ENCODE measurements at places on chromosomes 6 and 20.

DNA sequence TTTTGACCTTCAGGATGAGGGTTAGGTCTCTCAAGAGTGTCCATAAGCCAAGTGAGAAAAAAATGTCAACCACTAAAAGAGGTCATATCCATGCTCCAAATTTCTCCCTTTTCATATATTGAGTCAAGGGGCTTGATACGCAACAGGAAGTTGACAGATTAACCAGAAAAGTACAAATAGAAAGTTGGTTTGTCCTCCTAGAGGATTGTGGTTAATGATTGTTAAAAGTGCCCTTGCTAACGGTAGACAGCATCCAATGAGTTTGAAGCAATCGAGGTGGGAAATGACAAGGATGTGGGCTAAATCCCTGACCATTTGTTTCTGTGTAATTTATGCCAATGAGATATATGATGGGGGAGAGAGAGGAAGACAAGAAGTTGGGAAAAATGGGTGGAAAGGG lies 18.1 kb upstream of the HBS1L start:
- DNase-seq, result no peak

- no peak for DNase-seq
Measured at GRCh38 chr20:34475979-34476736, 40.1 kb upstream of the DYNLRB1 start.

DNA sequence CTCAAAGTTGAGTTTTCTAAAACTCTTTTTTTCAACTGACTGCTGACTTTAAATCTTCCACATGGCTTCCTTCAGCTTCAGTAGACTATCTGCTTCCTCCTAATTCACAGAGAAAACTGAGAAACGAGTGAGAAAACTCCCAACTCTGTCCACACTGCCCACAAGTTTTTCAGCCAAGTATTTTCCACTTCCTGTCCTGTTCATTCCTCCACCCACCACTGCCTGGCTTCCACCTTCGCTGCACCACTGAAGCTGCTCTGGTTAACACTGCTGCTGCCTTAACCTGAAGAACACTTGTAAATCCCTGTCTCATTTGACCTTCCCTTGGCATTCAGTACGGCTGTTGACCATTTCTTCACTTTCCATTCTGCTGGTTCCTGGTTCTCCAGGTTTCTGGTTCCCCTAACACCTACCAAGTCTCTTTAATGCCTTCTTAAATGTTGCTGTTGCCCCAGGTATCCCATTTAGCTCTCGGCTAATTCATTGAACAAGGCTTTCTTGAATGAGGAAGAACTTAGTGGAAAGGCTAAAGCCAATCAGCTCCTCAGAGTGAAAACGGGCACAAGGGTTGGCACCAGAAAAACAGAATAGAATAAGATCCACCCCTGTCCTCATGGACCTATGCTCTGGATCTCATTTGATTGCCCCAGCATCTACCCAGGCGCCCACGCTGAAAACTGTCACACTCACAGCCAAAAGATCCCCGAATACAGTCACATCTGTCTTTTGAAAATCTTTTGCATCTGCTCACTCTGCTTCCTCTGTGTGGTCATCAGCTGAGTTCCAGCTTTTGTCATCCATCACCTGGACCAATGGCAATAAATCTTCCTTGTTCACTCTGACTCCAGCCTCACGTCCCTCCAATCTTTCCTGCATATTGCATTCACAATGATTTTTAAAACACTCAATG lies 104.4 kb upstream of the TAB2 start:
- DNase-seq, result no peak

GRCh38 chr6:30258204-30258603 lies 45.0 kb upstream of the TRIM26 start:
- DNase-seq, result no peak

GRCh38 chr20:50094522-50094921 lies 18.4 kb downstream of the UBE2V1 start:
- no peak for DNase-seq

DNA sequence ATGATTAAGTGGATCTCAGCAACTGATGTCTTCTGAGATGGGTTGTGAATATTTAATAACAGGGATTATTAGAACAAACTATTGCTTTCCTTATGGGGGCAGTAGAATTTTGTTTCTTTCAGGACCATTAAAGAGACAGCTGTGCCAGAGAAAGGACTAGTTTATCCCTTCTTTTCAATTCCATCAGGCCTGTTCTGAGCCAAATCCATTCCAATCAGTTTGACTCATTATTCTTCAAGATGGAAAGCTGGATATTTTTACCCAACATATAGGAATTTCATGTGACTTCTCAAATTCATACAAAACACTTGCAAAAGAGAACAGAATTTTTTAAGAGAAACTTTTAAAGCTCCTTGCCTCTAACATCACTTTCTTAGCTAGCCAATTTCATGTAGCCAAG lies 722.0 kb upstream of the FLRT3 start:
- no peak for DNase-seq

GRCh38 chr6:40336940-40337760 lies 250.0 kb downstream of the LRFN2 start:
- DNase-seq, result no peak

- no peak for DNase-seq
Measured at GRCh38 chr6:15504581-15505350, 158.1 kb downstream of the DTNBP1 start.

- no peak for DNase-seq
Measured at GRCh38 chr6:15974817-15975216, 154.1 kb upstream of the MYLIP start.

- DNase-seq, result peak; percentile 49
Measured at GRCh38 chr6:139373154-139373927, 1.1 kb downstream of the CITED2 start.

DNA sequence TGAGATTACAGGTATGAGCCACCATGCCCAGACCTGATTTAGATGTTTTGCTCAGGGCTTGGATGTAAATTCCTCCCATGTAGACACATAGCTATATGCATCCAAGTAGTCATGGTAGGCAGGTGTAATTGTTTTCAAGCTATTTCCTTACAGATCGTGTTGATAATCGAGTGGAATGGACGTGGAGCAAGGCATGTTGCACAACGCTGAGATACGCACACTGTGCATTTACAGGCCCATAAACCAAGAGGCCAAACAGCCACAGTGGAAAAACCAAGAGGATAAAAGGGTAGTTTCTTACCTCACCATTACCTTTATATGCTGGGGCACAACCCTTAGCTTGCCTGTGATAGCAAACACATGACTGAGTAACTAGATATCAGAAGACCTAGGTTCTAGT lies 51.0 kb upstream of the ADGRF1 start:
- no peak for DNase-seq

GRCh38 chr6:1409774-1410465 lies 20.5 kb downstream of the FOXF2 start:
- no peak for DNase-seq

- DNase-seq, result no peak
Measured at GRCh38 chr6:131949620-131949908, 1.6 kb downstream of the CCN2 start.

- DNase-seq, result no peak
Measured at GRCh38 chr6:15608396-15608795, 54.4 kb downstream of the DTNBP1 start.

DNA sequence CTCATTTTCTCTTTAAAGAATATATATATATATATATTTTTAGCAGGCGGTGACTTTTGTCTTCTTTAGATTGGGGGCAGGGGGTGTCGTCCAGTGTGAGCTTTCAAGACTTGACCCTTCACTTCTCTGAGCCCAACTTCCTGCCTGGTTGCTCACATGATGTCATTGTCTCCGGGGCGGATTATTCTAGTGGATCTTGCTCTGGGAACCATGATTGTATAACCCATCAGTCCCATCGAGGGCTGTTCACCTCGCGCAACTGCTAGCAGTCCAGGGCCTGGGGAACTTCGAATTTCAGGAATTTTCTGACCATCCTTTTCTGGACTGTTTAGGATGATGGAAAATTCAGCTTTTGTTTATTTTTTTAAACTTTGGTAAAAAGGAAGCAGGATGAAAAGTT lies 1.0 kb downstream of the IGF2R start:
- DNase-seq, result no peak

DNA sequence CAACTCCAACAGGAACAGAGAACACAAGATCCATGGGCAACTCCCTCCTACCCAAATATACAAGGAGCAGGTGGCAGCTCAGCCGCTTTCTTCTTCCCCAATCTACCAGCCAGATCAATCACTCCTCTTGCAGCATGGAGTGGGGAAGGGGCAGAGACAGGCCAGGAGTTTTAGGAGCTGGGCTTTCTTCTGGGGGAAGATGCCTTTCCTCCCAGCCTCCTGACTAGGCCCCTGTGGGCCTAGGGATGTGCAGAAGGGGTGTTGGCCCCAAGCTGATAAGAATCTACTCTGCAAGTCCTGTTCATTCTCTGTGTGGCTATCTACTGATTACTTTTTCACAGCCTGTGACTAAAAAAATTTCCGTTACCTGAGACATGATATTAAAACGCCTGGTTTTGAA lies 189.0 kb downstream of the BCAS1 start:
- DNase-seq, result no peak

DNA sequence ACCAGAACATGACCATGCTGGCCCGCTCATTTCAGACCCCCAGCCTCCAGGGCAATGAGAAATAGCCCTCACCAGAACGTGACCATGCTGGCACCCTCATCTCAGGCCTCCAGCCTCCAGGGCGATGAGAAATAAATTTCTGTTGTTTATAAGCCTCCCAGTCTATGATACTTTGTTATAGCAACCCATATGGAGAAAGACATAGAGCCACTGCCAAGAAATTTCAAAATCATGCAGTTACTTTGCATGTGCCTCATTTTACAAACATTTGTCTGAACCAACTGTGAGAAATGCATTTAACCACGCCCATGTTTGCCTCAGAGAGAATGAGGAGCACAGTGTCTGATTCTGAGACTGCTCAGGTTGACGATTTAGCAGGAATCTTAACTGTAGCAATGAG lies 15.5 kb downstream of the CYP39A1 start:
- no peak for DNase-seq

DNA sequence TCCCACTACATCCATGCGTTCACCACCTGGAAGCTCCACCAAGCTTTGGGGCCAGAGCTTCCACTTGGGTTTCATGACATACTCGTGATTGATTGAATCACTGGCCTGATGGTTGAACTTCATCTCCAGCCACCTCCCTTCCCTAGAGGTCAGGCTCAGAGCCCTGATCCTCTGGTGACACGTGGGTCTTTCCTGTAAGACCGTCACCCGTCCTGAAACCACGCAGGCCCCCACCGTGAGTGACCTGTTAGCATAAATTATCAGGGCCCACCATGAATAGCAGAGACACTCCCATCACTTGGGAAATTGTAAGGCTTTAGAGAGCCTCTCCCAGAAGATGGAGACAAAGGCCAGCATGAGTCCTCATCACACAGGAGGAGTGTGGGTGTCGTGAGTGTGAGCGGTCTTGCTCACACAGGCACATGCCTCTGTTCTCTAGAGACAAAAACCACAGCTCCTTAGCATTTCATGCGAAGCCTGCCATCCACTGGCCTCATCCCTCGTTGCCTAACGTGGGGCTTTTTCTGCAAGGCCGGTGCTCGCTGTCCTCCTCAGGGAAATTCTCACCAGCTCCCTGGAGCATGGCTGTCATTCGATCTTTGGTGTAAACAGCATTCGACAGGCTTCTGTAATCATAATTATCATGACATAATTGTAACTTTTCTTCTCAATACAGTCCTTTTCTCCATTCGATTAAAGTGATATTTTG lies 65.1 kb upstream of the DUSP22 start:
- no peak for DNase-seq

DNA sequence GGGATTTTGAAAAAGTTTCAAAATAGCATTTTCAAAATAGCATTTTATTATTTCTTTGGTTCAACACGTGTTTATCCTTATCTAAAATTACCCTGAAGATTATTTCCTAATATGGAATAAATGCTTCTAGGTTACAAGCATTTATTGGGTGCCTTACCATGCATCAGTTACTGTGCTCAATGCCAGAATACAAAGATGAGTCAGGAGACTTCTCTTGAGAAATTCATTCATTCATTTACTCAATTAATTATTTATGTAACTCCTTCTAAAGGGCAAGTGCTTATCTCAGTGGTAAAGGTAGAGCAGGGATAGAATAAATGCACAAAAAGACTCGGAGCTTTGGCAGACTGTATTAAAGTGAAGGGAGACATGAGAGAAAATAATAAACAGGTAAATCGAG lies 150.1 kb upstream of the PDE7B start:
- no peak for DNase-seq

- DNase-seq, result no peak
Measured at GRCh38 chr20:5864873-5865587, 85.3 kb downstream of the TRMT6 start.

DNA sequence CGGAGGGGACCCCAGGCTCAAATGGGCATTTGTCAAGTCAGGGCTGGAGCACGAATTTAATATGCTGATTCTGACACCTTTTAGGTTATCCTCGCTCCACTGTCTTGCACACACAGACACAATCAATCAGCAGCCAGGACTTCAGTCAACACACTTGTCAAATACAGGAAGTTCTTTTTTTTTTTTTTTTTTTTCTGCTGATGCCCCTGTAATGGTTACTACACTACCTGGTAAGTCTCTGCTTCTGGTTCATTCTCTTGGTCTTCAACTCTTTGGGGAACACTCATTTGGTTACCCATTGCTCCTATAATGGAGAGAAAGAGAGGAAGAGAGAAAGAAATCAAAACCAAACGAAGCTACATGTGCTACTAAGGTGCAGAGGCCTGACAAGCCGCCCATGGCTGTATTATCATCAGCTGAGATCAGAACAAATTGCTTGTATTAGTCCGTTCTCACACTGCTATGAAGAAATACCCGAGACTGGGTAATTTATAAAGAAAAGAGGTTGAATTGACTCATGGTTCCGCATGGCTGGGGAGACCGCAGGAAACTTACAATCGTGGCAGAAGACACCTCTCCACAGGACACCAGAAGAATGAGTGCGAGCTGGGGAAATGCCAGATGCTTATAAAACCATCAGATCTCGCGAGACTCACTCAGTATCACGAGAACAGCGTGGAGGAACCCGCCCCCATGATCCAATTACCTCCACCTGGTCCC lies 11.8 kb downstream of the BCAS1 start:
- no peak for DNase-seq

DNA sequence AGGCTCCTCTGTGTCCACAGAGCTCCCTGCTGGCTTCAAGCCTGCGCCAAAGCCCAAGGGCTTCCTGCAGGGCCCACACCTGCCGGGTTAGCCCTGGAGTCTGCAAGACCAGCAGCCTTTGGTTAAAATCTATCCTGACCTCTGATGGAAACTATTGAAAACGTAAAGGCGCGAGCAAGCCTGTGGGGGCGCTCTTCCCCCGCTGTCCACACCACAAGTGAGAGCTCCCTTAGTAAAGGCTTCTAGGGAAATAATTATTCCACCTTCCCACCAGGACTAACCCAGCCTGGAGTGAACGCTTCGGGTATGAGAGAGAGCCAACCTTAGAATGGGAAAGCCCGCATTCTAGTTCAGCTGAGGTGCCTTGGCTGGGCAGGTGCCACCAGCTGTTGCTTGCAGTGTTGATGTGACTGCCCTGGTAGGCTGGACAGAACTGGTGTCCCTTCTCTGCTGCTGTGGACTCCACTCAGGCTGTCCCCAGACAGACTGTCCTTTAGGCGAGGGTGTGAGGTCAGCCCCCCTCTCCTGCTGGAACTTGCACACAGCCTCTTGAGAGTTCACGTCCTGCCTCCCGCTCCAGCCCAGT lies 68.7 kb downstream of the SYTL3 start:
- DNase-seq, result no peak

- peak; percentile 53 for DNase-seq
Measured at GRCh38 chr6:156719720-156720563, 57.2 kb upstream of the ARID1B start.
